H1 (cell line): ENCODE measurements at places on chromosomes 6 and 20.

DNA sequence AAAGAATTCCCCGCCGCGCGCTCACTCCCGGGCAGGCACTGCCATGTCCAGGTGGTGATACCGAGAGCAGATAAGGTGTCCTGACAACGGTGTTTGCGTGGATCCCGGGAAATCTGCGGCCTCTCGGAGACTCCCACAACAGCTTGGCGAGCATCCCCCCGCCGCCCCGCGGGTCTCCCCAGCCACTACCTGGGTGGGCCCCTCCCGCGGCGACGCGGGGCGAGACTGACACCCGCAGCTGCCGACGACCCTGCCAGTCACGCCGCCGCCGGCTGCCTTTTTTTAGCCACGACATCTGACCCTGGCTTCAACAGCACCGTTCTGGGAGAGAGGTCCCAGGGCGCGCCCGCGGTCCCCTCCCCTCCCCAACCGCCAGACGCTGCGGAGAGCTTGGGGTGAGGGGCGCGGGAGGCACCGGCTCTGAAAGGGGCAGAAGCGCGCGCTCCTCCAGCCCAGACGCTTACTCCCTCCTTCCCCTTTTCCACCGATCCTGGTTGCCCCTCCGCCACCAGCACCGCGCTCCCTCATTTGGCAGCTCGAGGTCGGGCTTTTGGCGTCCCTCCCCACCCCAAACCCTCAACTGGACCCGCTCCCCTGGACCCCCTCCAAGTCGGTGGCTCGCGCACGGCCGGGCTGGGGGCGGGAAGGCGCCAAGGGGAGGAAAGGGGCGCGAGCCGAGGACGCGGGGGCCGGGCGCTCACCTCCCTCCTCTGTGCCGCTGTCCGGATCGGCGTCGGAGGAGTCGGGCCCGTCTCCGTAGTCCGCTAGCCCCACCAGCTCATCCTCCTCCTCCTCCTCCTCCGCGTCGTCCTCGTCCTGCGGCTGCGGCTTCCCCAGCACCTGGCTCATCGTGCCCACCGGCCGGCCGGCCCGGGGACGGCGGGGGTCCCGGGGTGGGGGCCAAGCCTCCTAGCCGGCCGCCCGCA lies 665 bp downstream of the RRAGD start:
- no peak for DNase-seq

DNA sequence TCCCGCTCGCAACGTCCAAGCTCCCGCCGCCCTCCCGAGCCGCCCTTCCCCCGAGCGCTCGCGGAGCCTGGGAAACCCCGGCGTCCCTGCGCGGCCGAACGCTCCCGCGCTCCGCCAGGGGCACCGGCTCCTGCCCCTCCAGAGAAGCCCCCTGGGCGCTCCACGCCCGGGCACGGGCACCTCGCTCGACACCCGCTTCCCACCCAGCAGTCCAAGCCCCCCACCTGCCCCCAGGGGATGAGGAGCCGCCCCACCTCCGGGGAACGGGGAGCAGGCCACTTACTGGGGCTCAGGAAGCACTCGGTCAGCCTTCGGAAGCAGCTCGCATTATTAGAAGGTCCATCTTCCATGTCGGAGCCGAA lies 1.4 kb downstream of the PDE10A start:
- no peak for DNase-seq

DNA sequence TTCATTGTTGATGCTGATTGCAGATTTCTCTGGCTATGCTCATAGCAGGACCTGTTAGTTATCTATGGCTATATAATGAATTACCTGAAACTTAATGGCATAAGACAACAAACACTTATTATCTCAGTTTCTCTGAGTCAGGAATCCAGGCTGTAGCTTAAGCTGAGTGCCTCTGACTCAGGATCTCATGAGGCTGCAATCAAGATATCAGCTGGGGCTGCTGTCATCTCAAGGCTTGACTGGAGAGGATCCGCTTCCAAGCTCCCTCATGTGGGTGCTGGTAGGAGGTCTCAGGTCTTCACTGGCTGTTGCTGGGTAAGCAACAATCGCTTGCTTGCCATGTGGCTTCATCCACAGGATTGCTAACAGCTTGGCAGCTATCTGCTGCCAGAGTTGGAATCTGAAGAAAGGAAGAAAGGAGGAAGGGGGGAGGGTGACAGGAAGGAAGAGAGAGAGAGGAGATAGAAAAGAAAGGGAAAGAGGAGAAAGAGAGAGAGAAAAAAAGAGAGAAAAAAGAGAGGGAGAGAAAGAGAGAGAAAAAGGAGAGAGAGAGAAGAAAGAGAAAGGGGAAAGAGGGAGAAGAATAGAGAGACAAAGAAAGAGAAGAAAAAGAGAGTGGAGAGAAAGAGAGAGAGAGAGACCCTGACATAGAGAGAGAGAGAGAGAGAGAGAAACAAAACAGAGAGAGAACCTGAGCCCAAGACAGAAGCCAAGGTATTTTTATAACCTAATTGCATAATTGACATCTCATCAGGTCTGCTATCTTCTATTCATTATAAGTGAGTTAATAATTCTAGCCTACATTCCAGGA lies 579.0 kb upstream of the BTBD3 start:
- DNase-seq: no peak

DNA sequence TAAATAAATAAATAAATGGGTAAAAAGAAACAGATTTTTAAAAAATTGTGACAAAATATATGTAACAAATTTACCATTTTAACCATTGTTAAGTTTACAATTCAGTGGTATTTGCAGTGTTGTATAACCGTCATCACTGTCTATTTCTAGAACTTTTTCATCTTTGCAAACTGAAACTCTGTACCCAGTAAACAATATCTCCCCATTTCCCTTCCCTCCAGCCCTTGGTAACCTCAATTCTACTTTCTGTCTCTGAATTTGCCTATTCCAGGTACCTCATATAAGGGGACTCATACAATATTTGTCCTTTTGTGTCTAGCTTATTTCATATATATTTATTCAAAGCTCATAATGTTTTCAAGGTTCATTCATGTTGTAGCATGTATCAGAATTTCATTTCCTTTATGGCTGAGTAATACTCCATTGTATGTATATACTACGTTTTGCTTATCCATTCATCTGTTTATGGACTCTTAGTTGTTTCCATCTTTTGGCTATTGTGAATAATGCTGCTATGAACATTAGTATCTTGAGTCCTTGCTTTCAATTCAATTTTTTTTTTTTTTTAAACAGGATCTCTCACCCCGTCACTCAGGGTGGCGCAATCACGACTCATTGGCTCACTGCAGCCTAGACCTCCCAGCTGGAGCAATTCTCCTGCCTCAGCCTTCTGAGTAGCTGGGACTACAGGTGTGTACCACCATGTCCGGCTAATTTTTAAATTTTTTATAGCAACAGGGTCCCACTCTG lies 8.9 kb downstream of the MANBAL start:
- no peak for DNase-seq

DNA sequence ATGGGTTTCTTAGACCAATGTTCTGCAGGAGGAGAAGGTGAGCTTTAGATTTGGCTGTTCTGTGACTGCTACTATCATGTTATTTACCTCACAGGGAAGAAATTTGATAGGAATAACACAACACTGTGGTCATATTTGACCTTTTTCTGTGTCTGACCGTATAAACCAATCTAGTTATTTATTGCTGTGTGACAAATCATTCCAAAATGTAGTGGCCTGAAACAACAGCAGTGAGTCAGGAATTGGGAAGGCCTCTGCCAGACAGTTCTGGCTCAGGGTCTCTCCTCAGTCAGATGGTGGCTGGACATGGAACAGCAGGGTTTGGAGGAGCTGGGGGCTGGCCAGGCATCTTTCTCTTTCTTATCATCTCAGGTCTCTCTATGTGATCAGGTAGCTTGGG lies 33.0 kb downstream of the RIPOR2 start:
- DNase-seq: no peak

GRCh38 chr6:16524380-16524707 lies 236.9 kb downstream of the ATXN1 start:
- DNase-seq: no peak

GRCh38 chr6:111200350-111201243 lies 113.3 kb downstream of the SLC16A10 start:
- no peak for DNase-seq

DNA sequence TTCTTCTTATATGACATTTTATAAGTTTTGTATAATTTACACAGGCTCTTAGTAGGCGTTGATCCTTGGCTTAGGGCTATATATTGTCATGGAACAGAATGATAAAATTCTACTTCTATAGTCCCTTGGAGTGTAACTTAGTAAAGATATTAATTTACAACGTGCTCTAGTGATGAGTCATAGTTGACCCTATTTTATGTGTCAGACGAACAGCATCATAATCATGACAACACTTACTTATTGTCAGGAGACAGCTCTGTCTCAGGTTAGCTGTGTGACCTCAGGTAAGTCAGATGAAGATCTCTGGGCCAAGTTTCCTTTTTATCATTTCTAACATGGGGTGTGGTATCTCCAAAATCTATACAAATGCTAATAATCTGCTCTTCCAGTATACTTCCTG lies 473.5 kb downstream of the UTRN start:
- DNase-seq: no peak

DNA sequence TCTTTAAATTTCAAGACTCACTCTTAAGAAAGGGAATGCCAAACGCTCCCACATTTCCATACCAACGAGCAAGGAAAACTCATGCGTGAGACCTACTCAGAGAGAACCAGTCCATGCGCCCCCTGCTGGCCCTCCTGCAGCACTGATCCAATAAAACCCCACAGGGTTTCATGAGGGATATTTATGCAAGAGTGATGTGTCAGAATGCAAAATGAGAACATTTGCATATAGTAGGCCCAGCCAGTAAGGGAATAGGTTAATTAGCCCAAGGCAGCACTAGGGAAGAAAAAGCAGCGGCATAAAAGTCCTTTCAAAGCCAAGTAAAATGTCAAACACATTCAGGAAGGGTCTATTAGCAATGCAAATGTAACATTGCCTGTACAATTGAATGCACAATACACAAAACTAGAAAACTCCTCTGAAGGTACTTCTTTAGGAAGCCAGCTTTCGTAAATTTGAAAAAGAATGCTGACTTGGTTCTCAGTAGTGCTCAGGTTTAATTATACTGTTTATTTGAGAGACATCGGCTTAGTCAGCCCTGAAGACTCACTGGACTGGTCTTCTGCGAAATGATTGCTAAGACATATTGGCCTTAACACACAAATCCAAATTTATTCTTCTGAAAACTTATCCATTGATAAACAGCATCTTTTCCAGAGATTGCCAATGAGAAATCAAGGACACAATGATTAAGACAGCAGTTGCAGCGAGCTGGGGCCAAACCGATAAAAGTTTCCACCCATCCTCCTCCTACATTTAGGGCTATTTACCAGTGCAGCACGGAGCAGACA lies 93.2 kb downstream of the GMPR start:
- DNase-seq: no peak

GRCh38 chr6:4670290-4670689 lies 105.9 kb upstream of the CDYL start:
- DNase-seq: peak; percentile 14

DNA sequence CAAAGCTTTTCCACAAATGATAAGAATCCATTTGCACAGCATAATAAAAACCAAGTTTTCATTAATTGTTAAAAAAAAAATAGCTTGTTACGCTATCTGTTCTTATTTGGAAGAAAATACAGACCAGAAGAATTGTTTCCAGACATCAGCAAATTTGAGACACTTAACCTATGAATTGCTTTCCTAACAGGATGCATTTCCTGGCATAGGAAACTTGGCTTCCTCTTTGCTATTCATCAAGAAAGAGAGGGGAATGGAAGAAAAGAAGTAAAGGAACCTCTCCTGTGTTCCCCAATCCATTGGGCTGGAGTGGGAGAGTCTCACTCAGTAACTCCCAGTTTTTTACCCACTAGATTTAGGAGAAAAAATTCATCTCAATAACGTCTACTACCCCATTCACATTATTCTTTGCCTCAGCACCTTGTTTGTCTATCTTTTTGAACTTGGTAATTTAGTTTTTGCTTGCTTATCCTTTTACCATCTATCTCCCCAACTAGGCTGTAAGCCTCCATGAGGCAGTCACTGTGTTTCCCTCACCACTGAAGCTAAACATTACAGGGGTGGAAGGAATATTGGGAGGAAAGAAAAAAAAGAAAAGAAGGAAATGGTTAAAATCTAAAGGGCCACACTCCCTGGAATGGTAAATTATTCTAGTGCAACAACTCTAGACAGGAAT lies 150.3 kb downstream of the COL21A1 start:
- DNase-seq: no peak

- no peak for DNase-seq
These were observed 6.8 kb upstream of the JAG1 start for GRCh38 chr20:10680571-10680970.

GRCh38 chr6:125714441-125715090 lies 34.9 kb upstream of the HEY2 start:
- DNase-seq: no peak

GRCh38 chr20:31500527-31500926 lies 13.7 kb upstream of the HM13 start:
- DNase-seq: no peak

DNA sequence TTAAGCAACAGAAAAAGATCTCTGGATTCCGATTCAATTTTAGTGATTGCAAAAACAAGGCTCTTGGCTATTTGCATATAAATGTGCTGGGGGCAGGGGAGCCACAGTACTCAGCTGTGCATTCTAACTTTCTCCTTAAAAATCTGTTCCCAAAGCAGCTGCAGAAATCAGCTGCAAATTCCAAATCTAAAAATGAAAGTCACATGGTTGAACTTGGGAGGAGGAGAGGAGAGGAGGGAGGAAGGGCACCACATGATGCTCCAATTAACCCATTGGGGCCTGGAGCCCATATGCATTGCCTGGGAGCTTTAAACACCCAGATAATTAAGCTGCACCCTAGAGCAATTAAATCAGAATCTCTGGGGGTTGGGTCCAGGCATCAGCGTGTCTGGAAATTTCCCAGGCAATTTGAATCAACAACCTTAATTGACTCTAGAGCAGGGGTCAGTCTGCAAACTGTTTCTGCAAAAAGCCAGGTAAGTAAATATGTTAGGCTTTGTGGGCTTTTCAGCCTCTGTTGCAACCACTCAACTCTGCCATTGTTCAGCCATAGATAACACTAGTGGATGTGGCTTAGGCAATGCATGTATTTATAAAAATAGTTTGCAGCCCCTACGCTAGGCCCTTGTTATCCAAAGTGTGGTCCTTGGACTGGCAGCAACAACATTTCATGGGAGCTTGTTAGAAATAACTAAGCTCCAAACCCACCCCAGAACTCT lies 508.1 kb downstream of the KIF16B start:
- DNase-seq: no peak

GRCh38 chr20:56955680-56956079 lies 310.8 kb downstream of the BMP7 start:
- no peak for DNase-seq

- no peak for DNase-seq
These were observed 37.3 kb downstream of the SPDEF start for GRCh38 chr6:34518669-34519365.
